Neural progenitor cell (in vitro differentiated cells): ENCODE measurements at places on chromosomes 2 and 18. TPM values are rescaled to one million over a fixed set of nuclear protein-coding genes. Genes with fewer than 3 reads are reported as not detected.
A peak's percentile ranks its signal among the peaks of the same experiment; 100 is the strongest.

Gene FOXD4L1
- 0.12 TPM in 1 of 2 replicates, not detected in the other for total RNA-seq

DNA sequence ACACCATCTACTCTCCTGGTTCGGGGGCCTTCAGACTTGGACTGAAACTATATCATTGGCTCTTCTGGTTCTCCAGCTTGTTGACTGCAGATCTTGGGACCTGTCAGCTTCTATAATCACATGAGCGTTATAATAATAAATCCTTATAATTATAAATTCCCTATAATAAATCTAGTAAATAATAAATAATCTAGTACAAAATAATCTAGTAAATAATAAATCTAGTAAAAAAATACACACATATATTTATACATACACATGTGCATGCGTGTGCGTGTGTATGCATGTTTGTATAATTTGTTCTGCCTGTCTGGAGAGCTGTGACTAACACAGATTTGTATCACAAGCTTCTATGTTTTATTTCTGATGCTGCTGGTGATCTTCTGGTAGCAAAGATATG, 40.8 kb downstream of the KATNAL2 start:
- H3K27me3 ChIP-seq: no peaks in the 10 kb centered on the region
- H3K36me3 ChIP-seq: no peaks in the 10 kb centered on the region
- H3K4me3 ChIP-seq: no peak overlapping the region
- no peak for DNase-seq

Gene LOXHD1
- total RNA-seq: not detected in 2 replicates

Gene NTSR2
- total RNA-seq: not detected in 2 replicates

DNA sequence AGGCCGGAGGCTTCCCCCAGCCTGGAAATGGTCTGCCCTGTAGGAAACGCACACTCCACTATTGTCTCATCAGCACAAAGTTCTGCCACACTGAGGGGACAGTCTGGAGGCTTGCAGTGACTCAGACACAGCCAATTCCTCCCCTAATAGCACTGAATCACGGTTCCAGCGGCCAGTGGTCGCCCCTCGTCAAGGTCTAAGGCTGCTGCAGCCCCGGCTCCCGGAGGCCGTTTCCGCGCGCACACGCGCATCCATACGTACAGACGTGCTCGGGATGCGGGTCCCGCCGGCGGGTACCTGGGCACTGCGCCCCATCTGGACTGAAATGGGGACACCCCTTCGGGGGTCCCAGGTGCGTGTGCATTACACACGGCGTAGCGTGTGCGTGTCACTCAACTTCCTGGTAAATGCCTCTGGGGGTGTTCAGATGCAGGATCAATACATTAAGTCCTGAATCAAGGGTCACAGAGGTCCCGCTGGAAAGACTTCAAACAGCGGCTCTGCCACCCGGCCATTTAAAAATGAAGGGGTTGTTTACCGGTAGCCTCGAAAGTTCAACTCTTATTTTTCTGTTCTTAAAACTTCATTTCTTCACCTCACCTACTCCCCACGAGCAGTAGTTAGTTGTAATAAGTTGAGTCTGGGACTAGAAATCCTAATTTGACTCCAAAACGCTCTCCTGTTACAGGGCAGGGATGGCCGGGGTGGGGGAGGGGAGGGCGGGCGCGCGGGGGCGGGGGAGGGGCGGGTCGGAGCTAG, 572 bp upstream of the ZNF516 start:
- H3K36me3 ChIP-seq: no peaks in the 10 kb centered on the region
- H3K4me1 ChIP-seq: peaks cover 40% of the 10 kb centered on the region
- DNase-seq: peak; percentile 79
- peak overlapping the region; percentile 87 for H3K27ac ChIP-seq
- H3K27me3 ChIP-seq: peaks cover 18% of the 10 kb centered on the region
- H3K4me3 ChIP-seq: peak overlapping the region; percentile 89

DNA sequence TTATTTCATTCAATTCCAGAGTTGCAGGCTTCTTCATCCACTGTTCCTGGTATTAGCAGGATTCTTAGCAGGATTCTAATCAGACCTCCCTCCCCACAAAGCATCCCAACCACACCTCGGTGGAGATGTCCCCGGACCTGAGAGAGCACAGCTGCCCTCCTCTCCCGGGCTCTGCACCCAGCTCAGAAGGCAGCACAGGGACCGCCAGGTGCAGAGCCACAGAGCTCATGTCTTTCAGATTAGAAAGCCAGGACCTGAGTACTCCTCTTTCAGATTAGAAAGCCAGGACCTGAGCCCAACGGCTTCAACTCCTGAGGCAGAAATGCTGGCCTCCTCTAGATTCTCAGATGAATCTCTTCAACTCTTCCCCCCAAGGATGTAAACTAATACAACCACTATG, 152.3 kb downstream of the MYO5B start:
- peak overlapping the region; percentile 25 for H3K27ac ChIP-seq
- no peaks in the 10 kb centered on the region for H3K27me3 ChIP-seq
- H3K36me3 ChIP-seq: no peaks in the 10 kb centered on the region
- peaks cover 10% of the 10 kb centered on the region for H3K4me1 ChIP-seq
- no peak overlapping the region for H3K4me3 ChIP-seq

DNA sequence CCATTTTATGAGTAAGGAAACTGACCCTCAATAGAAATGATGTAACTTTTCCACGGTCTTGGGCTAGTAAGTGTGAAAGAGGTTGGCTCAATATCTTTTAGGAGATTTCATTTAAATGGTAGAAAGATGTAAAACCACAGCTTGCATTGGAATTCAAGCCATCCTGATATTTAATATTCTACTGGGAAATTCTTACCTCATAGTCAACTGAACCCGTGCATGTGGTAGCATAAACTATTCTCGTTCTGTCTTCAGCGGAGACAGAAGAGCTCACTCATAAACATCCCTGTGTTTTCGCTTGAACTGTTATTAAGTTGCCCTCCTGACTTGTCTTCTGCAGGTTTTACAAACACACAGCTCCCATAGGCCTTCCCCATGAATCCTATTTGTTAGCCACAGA, 8.5 kb upstream of the SPATS2L start:
- H3K4me1 ChIP-seq: no peaks in the 10 kb centered on the region
- no peak overlapping the region for H3K4me3 ChIP-seq
- H3K27me3 ChIP-seq: no peaks in the 10 kb centered on the region
- H3K36me3 ChIP-seq: no peaks in the 10 kb centered on the region

Gene SLC8A1
- 6.5 and 9.6 TPM in 2 replicates for total RNA-seq

- H3K36me3 ChIP-seq: no peaks in the 10 kb centered on the region
- DNase-seq: no peak
- H3K27ac ChIP-seq: no peak overlapping the region
- H3K27me3 ChIP-seq: no peaks in the 10 kb centered on the region
- H3K4me1 ChIP-seq: peaks cover 12% of the 10 kb centered on the region
Observed at GRCh38 chr2:175539122-175539521, 357.6 kb upstream of the ATP5MC3 start.

GRCh38 chr2:225041851-225042799, at the start of gene DOCK10:
Gene DOCK10 (minus strand): TSS chr2:225042468. CDS start chr2:225042374, 94 bp downstream.
- peak within 1 kb of the TSS; percentile 69 for H3K4me3 ChIP-seq
- no peaks in the 10 kb centered on the region for H3K36me3 ChIP-seq
- DNase-seq: peak; percentile 62
- peaks cover 94% of the 10 kb centered on the region for H3K27me3 ChIP-seq
- peaks cover 10% of the 10 kb centered on the region for H3K4me1 ChIP-seq
- H3K27ac ChIP-seq: no peak within 1 kb of the TSS

GRCh38 chr18:35692866-35693265, 111.3 kb downstream of the GALNT1 start:
- H3K27me3 ChIP-seq: no peaks in the 10 kb centered on the region
- no peak overlapping the region for H3K4me3 ChIP-seq
- H3K36me3 ChIP-seq: no peaks in the 10 kb centered on the region
- no peak overlapping the region for H3K27ac ChIP-seq
- H3K4me1 ChIP-seq: no peaks in the 10 kb centered on the region
- DNase-seq: no peak

Gene GPR55
- not detected in 2 replicates for total RNA-seq

- H3K4me1 ChIP-seq: peaks cover 41% of the 10 kb centered on the region
- no peaks in the 10 kb centered on the region for H3K36me3 ChIP-seq
- no peak for DNase-seq
- H3K27me3 ChIP-seq: no peaks in the 10 kb centered on the region
- H3K4me3 ChIP-seq: no peak overlapping the region
- no peak overlapping the region for H3K27ac ChIP-seq
Observed at GRCh38 chr2:44969936-44970335, 28.4 kb downstream of the SIX3 start.

DNA sequence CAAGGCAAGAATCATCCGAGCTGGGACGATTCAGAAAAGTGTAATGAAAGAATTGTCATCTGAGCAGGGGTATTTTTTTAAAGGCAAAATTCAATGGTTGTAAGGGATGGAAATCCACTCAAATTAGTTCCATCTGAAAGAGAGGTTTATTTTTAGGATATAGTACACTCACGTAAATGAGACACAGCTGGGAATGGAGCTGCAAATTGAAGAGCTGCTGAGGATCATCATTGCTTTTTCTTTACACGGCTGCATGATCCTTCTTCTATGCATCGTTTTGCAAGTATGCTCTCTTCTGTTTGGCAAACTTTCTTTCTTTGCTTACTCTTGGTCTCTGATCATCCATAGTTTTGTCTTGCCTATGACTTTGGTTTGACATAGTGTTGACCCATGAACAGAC, 27.4 kb upstream of the CUL3 start:
- H3K27ac ChIP-seq: no peak overlapping the region
- no peaks in the 10 kb centered on the region for H3K36me3 ChIP-seq
- H3K4me3 ChIP-seq: no peak overlapping the region
- H3K27me3 ChIP-seq: no peaks in the 10 kb centered on the region
- H3K4me1 ChIP-seq: no peaks in the 10 kb centered on the region

Gene MAP4K4
- 91.9 and 99.2 TPM in 2 replicates for total RNA-seq

DNA sequence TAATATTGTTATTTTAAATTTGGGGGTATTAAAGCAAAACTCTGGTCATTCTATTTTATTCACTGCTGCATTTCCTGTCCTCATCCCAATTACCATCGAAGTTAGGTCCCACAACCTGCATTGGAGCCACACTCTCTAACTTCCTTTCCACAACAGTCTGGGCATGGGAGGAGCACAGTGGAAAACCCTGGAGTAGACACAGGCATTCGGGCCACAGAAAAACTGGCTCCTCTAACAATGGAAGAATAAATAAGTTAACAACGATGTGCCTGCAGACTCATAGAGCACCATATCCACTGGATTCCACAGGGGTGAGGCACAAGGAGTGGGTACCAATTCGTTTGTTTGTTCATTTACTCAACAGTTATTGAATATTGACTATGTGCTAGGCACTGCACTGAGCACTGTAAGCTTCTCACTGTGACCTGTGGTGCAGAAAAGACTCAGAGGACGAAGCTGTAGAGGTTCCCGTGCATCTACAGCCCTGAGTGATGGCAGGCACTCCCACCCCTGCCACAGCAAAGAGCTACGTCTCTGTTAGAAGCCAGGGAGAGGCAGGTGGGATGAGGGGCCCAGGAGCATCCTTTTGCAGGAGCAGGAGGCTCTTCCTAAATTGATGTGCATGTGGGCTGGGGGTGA, 154.2 kb upstream of the PGAP1 start:
- H3K4me1 ChIP-seq: peaks cover 4% of the 10 kb centered on the region
- H3K4me3 ChIP-seq: no peak overlapping the region
- no peak for DNase-seq
- no peaks in the 10 kb centered on the region for H3K36me3 ChIP-seq
- no peak overlapping the region for H3K27ac ChIP-seq
- H3K27me3 ChIP-seq: no peaks in the 10 kb centered on the region

DNA sequence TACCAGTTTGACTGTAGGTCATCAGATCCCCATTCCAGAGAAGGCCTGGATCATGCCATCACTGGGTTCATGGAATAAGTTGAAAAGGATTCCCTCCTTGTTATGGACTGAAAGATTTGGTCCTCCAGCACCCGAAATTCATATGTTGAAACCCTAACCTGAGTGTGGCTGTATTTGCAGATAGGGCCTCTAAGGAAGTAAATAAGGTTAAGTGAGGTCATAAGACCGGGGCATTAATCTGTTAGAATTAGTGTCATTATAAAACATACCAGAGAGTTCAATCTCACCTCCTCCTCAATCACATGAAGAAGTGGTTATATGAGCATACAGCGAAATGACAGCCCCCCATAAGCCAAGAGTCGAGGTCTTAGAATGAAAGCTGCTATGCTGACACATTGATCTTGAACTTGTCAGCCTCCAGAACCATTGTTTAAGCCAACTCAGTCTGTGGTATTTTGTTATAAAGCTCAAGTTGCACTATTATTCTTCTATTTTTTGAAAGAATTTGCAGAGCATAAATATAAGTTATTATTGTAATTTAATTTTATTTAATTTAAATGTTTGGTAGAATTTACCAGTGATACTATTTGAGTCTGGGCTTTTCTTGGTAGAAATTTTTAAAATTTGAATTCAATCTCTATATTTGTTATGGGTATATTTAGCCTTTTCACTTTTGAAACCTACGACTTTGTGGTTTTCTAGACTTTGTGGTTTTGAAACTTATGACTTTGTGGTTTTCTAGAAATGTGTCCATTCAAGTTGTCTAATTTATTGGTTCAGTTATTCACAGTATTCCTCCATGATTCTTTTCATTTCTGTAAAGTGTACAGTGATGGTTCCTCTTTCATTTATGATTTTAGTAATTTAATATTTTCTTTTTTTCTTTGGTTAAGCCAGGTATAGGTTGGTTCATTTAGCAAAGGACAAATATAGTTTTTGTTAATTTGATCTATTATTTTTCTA, 1206.7 kb upstream of the CDH2 start:
- H3K4me3 ChIP-seq: no peak overlapping the region
- H3K36me3 ChIP-seq: no peaks in the 10 kb centered on the region
- no peaks in the 10 kb centered on the region for H3K27me3 ChIP-seq
- H3K4me1 ChIP-seq: no peaks in the 10 kb centered on the region

Gene PIEZO2
- total RNA-seq: 4.2 and 4.4 TPM in 2 replicates

- no peaks in the 10 kb centered on the region for H3K36me3 ChIP-seq
- no peak for DNase-seq
- H3K27me3 ChIP-seq: no peaks in the 10 kb centered on the region
- H3K27ac ChIP-seq: no peak overlapping the region
- no peaks in the 10 kb centered on the region for H3K4me1 ChIP-seq
Observed at GRCh38 chr2:189545418-189545817, 35.2 kb downstream of the SLC40A1 start.
